Muscle of leg (tissue), 16 donors: ENCODE measurements at places on chromosomes 5 and 9. TPM values are rescaled to one million over a fixed set of nuclear protein-coding genes. Genes with fewer than 3 reads are reported as not detected.

The MUSK gene
- total RNA-seq, result 13.2 TPM

- no peaks in the 10 kb centered on the region for H3K4me1 ChIP-seq
- no peak overlapping the region for H3K27ac ChIP-seq
- no peaks in the 10 kb centered on the region for H3K36me3 ChIP-seq
Measured at GRCh38 chr5:93433422-93433821, 147.6 kb downstream of the NR2F1-AS1 start.

- no peak overlapping the region for H3K4me3 ChIP-seq
- no peak for DNase-seq
- no peak overlapping the region for H3K27ac ChIP-seq
- H3K36me3 ChIP-seq, result no peaks in the 10 kb centered on the region
Measured at GRCh38 chr9:8694983-8695588, 895.5 kb upstream of the DMAC1 start.

GRCh38 chr9:87359958-87360601 lies 137.6 kb upstream of the DAPK1 start:
- no peaks in the 10 kb centered on the region for H3K27me3 ChIP-seq
- H3K27ac ChIP-seq, result no peak overlapping the region
- DNase-seq, result no peak
- no peaks in the 10 kb centered on the region for H3K36me3 ChIP-seq
